ENCODE measurements at places on chromosomes 4 and X. TPM values are rescaled to one million over a fixed set of nuclear protein-coding genes. Genes with fewer than 3 reads are reported as not detected.

GRCh38 chrX:9278475-9279233 is 186.2 kb upstream of the TBL1X start:
- DNase-seq: no peak

DNA sequence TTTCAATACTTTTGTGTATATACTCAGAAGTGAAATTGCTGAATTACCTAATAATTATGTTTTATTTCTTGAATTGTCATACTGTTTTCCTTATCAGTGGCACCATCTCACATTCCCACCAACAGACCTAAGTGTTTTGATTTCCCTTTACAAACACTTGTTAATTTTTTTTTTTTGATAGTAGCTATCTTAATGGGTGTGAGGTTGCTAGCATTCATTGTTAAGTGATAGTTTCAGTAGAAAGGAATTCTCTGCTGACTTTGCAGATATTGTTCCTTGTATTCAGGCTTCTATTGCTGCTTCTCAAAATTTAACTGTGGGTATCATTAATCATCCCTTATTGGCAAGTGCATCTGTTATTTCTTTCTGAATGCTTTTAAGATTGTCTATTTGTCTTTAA is 927.5 kb upstream of the SLIT2 start:
- DNase-seq: no peak

DNA sequence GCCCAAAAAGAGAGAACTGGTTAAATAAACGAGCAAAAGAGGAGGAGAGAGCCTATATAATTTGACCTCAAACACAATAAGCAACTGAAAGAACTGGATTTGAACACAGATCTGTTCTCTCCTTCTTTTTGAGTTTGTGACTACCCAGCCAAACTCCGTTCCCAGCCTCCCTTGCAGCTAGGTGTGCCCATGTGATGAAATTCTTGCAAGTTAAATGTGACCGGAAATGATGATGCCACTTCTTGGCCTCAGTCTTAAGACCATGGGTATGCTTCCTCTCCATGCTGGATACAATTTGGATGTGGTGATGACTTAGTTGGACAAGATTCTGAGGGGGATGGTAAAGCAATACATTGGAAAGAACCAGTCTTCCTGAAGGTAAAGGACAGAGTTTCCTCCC is 204.1 kb downstream of the PTTG2 start:
- DNase-seq: no peak

DNA sequence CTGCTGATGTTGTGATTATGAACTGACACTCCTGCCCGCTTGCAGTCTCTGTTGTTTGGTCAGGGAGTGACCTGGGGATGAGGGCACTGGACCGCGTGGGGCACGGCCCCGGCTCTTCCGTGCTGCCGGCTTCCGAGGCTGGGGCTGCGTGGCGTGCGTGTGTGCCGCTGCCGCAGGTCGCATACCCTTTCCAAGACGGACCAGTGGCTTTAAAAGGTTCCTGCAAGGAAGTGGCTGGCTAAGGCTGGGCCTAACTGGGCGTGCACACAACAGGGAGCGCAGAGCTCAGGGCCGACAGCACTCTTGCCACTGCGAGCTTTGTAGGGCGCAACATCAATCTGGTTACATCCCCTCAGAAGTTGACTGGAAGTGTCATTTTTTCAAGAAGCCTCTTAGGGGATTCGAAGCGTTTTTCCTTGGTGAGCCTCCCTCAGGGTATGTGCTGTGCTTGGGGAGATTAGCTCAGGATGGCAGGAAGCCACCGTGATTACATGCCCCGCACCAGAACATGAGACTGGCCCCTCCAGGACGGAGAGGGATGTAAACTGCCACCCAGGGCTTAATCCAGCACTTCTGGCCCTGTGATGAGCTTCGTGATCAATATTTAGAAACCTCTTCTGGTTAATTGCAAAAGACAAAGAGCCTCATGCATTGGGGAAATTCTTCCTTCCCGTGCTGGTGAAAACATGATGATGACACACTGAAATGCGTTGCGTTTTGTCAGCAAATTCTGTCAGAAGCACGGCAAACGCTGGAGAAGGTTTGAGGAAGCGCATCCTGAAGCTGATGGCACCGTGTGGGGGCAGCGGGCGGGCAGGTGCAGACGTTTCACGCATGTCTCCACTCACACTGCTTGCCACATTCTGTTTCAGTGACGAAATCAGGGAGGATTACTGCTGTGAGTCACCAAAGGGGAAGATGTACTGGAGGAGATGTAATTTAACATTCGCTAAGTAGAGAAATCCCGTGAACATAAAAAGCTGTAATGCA is 11.1 kb downstream of the MAEA start:
- no peak for DNase-seq

DNA sequence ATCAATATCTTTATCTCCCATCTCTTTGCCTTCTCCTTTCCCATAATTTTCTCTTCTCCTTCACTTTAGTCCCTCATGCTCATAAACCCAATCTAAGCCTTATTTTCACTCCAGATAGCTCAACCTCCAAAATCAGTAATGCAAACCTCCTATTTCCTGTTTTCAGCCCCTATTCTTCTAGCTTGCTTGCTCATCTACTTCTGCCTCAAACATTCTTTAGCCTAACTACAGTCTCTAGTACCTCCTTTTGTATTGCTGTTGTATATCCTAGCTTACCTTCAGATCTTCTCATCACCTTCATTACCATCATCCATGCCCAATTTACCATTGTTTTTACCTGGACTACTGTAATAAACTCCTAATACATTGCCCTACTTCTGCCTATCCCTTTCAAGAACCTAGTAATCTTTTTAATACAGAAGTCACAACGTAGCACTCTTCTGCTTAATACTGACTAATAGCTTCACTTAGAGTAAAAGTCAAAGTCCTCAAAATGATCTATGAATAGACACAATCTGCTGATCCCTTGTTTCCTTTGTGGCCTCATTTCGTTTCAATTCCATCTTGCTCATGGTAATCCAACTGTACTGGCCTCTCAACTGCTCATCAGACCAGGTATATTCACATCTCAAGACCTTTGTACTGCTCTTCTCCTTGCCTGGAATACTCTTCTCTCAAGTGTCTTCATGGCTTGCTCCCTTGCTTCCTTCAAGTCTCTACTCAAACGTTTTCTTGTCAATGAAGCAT is 123.4 kb downstream of the FAM13A start:
- DNase-seq: no peak

GRCh38 chr4:140152013-140152703 is 1.8 kb downstream of the MAML3 start:
- DNase-seq: peak; percentile 63

The USP27X gene
- total RNA-seq: 2.8 TPM

The USP46 gene
- total RNA-seq: 13.3 TPM

- DNase-seq: peak; percentile 44
These were observed 11.3 kb downstream of the PNCK start for GRCh38 chrX:153662266-153662665.

The MAGEA8 gene
- not detected for total RNA-seq

The TMEM144 gene
- not detected for total RNA-seq

The SCRG1 gene
- not detected for total RNA-seq

The SH3RF1 gene
- total RNA-seq: 7.1 TPM

- no peak for DNase-seq
These were observed 36.3 kb downstream of the IL21 start for GRCh38 chr4:122584519-122584918.

The FGFBP2 gene
- 0.20 TPM for total RNA-seq

All from activated B cell treated with CpG ODN at 0.5 μM for 24 hours (primary cell).